ENCODE measurements at places on chromosomes 3 and 15. TPM values are rescaled to one million over a fixed set of nuclear protein-coding genes. Genes with fewer than 3 reads are reported as not detected.
A peak's percentile ranks its signal among the peaks of the same experiment; 100 is the strongest.

The TRH gene
- total RNA-seq = not detected

DNA sequence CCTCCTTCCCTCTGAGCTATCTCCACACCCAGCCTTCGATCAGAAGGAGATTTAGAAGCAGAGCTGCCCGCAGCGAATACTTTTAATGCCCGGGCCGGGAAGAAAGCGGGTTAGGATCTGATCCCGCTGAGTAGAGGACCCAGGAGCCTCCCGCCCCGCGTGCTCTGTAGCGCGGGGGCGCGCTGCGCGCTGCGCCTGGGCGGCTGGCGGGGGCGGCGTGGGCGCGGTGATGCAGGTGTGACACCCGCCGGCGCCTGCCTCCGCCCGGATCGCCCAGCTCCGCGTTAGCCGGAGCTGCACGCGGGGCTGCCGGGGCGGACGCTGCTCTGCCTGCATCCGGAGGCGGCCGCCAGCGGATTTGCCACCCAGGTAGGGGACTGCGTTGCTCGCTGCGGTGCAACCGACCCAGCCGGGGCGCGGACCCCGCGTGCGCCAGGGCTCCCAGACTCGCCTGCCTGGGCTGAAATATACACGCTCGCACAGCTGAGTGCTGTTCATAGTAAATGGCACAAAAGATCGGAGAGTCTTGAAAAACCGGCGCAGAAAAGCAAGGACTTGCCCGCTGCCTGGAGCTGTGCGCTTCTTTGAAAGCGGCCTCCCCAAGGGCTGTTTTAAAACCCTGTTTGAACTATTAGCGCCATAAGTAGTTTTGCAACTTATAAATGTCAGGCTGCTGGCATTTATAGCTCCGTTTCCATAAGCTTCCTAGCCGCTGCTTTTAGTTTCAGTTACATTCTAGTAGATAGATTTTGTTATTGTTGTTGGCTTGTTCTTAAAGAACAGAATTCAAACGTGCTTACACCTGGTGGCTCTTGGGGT lies at the start of gene SV2B:
Gene SV2B (plus strand): TSS at position 263 of the 819 bp plus-strand sequence. CDS start 126,007 bp downstream, outside the sequence.
- H3K4me3 ChIP-seq = peak within 1 kb of the TSS; percentile 46
- H3K27me3 ChIP-seq = peaks cover 19% of the 10 kb centered on the region
- H3K36me3 ChIP-seq = no peaks in the 10 kb centered on the region
- H3K27ac ChIP-seq = no peak within 1 kb of the TSS
- peaks cover 16% of the 10 kb centered on the region for H3K4me1 ChIP-seq

The TIMP4 gene
- total RNA-seq = not detected

The TF gene
- total RNA-seq = 0.27 TPM

GRCh38 chr15:55742927-55743728 lies at the start of gene PRTG:
Gene PRTG, minus strand, starts transcription at chr15:55743152. Its CDS starts 221 bp downstream, at chr15:55742931.
- no peaks in the 10 kb centered on the region for H3K36me3 ChIP-seq
- no peak for DNase-seq
- no peak within 1 kb of the TSS for H3K27ac ChIP-seq
- peaks cover 43% of the 10 kb centered on the region for H3K27me3 ChIP-seq
- H3K4me1 ChIP-seq = peaks cover 17% of the 10 kb centered on the region

The LYZL4 gene
- total RNA-seq = not detected

GRCh38 chr3:41518626-41519025 lies 319.3 kb downstream of the CTNNB1 start:
- H3K4me3 ChIP-seq = no peak overlapping the region
- no peaks in the 10 kb centered on the region for H3K27me3 ChIP-seq
- DNase-seq = no peak
- no peaks in the 10 kb centered on the region for H3K36me3 ChIP-seq
- peaks cover 2% of the 10 kb centered on the region for H3K4me1 ChIP-seq

The NME9 gene
- not detected for total RNA-seq

DNA sequence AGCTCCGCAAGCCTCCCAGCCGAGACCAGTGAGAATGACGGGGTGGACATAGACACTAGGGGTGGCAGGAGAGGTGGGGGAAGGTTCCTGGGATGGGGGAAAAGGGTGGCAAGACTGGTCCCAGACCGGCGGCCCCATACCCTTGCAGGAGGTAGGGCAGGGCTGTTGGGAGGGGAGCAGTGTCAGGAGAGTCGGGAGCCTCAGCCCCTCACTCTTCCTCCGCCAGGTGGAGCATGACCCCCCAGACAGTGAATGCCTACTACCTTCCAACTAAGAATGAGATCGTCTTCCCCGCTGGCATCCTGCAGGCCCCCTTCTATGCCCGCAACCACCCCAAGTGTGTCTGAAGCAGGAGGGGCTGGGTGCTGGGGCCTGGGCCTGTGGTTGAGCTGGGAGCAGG lies 8.7 kb upstream of the PSMD2 start:
- H3K27ac ChIP-seq = no peak overlapping the region
- no peaks in the 10 kb centered on the region for H3K4me1 ChIP-seq

- H3K4me1 ChIP-seq = peaks cover 22% of the 10 kb centered on the region
- no peaks in the 10 kb centered on the region for H3K36me3 ChIP-seq
- H3K4me3 ChIP-seq = no peak overlapping the region
- H3K27ac ChIP-seq = no peak overlapping the region
- no peak for DNase-seq
- H3K27me3 ChIP-seq = no peaks in the 10 kb centered on the region
Measured at GRCh38 chr15:99345242-99345641, 94.0 kb downstream of the LRRC28 start.

The SLC25A20 gene
- 11.6 TPM for total RNA-seq

The ZIC1 gene
- not detected for total RNA-seq

GRCh38 chr3:18988614-18989229 lies 159.6 kb upstream of the KCNH8 start:
- no peaks in the 10 kb centered on the region for H3K4me1 ChIP-seq
- DNase-seq = peak; percentile 8
- H3K4me3 ChIP-seq = no peak overlapping the region
- no peaks in the 10 kb centered on the region for H3K27me3 ChIP-seq
- no peaks in the 10 kb centered on the region for H3K36me3 ChIP-seq

All from B cell (primary cell).